ENCODE measurements at places on chromosomes 13 and 19.

DNA sequence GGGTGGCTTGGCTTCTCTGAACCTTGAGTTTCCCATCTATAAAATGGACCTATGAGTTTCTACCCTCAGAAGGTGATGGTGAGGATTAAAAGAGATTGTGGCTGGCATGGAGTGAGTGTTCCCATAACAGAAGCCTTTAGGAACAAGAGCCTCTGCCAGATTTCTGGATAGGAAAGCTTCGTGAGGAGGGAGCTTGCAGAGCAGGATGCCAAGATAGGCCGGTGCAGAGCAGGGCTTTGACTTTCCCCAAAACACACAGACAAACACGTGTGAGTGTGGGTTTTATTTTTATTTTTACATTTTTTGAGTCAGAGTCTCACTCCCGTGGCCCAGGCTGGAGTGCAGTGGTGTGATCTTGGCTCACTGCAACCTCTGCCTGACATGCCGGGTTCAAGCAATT, 3.7 kb upstream of the CNN1 start:
- DNase-seq, result no peak

DNA sequence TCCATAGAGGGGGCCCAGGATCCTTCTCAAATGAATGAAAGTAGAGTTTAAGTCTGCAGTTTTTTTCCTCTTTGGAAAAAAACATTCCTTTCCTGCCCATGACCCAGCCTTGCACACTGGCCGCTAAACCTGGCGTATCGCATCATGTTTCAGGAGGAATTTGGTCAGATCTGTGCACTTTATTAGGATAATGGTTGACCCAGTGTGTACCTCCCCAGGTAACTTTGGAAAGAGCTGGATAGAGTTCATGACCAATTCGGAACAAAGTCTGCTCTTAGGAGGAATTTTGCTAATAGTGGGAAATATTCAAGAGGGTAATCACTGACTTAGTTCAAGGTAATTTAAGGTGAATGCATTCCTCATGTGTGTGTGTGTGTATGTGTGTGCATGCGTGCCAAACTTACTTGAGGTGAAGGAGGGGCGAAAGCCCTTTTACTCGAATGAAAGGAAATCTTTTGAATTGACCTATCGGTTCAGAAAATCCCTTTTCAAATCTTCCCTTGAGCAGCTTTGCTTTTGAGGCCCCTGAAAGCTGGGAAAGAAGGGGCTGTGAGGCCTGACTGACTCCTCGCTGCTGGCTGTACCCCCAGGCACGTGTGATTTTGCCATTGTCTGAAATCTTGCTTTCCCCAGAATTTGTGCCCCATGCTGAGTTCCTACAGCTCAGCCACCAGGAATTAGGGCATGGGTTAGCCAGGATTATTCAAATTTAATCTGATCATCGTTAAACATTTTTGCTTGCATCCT, 46.3 kb downstream of the SIPA1L3 start:
- no peak for DNase-seq

GRCh38 chr19:3723883-3724282, 15.7 kb downstream of the TJP3 start:
- DNase-seq, result no peak

- no peak for DNase-seq
Observed at GRCh38 chr19:10088949-10089554, 2.9 kb downstream of the SHFL start.

GRCh38 chr13:40204246-40204645, 462.2 kb downstream of the FOXO1 start:
- no peak for DNase-seq

DNA sequence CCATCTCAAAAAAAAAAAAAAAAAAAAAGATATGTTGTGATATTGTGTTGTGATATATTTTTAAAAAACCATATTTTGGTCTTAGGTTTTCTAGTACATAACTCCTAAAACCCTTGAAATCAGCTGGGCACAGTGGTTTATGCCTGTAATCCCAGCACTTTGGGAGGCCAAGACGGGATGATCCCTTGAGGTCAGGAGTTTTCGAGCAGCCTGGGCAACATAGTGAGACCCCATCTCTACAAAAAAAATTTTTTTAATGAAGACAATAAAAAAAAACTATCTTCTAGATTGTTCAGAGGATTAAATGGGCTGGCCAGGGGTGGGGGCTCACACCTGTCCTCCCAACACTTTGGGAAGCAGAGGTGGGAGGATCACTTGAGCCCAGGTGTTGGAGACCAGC, 1.3 kb upstream of the DCAF15 start:
- DNase-seq, result no peak

- no peak for DNase-seq
Observed at GRCh38 chr13:37132211-37132610, 26.7 kb upstream of the CSNK1A1L start.
